ENCODE measurements at places on chromosomes 1 and 21. TPM values are rescaled to one million over a fixed set of nuclear protein-coding genes. Genes with fewer than 3 reads are reported as not detected.

HRNR gene
- total RNA-seq, result 0.24 TPM

- no peak for ATAC-seq
Measured at GRCh38 chr1:96329121-96329520, 392.5 kb upstream of the PTBP2 start.

DNA sequence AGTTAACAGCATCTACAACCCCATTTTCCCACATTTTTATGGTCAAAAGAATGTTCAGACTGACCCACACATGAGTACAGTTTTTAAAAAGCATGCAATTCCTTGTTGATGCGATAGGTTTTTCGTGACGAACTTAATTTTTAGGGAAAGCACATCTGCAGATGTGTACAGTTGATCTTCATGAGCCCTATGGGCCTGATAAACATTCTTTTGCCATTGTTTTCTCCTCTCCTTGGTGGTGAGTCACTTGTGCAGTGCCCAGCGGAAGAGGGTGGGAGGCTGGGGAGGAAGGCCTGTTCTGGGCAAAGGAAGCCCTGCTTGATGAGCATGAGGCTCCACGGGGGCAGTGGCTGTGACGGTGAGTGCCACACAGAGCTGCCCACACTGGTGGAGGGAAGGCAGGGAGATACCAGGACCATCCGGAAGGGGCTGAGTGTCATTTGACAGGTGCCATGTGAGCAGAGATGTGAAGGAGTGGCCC is 5.3 kb downstream of the ARF1 start:
- peak; percentile 7 for ATAC-seq

DNA sequence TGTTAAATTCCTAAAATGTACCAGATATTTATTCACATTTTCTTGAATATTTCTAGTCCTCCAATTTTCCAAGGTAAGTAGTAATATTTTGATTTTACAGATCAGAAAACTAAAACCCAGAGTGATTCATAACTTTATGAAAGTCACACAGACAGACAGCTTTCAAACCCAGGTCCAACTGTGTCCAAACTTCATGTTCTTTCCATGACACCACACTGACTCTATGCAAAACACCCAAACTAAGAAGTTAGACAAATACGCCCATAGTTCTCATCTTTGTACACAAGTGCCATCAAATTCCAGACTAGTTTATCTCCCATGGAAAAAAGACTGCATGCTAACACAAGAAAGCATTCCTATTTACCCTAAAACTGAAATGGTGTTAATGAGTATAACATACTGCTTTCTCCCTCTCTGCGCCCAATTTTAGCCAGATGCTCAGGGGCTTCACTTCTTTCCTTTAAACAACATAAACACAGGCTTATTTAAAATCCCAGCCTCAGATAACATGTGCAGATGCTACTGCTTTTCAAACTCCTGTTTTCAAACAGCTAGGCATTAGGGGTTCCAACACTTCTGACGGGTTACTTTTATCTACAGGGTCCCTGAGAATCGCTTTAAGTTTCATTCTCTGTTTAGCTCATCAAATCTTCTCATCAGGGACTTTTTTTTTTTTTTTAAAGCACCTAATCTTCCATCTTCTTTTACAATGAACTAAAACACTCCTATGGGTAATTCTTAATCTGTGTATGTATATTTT is 44.6 kb downstream of the WASF2 start:
- no peak for ATAC-seq

GRCh38 chr1:117036018-117036461 is 24.1 kb upstream of the TTF2 start:
- peak; percentile 76 for ATAC-seq

- no peak for ATAC-seq
Measured at GRCh38 chr21:25375675-25376074, 231.6 kb downstream of the MRPL39 start.

DNA sequence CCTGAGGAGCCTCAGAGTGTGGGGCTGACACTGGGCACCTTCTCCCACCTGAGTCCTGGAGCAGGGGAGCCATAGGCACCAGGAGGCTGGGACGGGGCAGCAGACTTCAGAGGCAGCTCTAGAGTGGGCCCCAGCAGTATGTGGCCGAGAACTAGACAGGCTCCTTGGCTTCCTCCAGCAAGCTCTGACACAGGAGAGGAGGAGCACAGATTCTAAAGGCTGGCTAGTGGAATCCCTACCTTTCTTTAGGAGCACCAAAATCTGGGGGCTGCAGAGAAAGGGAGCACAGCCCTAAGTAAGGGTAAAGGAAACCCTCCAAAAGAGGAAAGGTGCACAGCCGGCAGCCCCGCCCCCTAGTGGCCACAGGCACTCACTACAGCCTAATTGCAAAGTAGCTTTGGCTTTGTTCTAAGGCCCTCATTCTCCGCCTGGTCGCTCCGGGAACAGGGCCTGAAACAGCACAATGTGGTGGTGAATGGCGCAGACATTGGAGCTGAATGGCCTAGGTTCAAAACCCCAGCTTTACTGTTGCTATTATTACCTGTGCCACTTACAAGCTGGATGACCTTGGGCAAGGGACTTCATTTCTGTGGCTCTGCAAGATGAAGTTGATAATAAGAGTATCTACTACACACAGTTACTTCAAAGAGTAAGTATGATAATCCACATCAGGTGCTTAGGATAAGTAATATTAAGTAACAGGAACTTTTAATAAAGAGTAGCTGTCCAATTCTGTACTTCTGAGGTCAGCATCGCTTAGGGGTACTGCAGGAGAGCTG is 8.8 kb upstream of the GUCA2A start:
- ATAC-seq, result peak; percentile 67

DNA sequence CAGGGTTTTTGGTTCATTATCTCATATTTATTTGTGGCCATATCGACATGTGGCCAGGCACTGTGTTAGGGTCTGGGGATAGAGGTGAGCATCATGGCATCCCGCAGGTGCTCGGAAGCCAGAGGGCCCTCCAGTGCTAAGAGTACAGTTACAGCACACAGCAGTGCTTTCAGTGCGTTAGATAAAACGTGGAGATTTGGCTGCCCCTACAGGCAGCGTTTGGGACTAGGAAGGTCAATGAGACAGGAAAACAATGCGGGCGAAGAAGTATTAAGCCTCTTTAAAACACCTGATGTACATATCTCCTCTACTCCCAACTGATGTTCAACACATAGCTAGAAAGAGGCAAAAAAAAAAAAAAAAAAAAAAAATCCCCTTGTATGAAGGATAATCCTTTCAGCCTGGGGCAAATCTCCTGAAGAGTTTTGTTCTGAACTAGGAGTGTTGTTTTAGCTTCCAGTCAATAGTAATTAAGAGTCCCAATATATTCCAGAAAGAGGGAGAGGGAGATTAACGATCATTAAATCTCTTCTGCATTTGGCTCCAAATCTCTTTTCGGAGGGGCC is 80.1 kb downstream of the CAPZB start:
- ATAC-seq, result peak; percentile 31

DNA sequence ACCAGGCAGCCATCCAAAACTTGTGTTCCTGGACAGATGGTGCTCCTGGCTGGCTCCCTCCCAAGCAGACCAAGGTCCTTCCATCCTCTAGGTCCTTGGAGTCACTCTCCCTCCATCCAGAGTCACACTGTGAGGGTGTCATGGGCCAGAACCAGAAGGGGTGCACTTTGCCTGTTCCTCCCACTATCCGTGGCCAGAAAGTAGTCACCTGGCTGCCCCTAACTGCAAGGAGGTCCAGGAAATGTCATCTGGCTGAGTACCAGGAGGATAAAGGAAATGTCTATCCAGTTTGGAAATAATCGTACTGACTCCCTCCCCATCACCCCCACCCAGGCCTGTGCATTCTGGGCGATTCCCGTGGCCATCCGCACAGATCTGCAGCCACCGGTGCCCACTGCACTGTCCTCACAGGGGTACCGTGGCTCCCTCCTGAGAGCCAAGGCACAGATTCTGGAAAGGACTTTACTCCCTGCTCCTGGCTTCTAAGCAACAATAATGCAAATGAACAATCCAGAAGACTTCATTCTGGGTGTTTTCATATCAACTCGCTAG is 253.2 kb downstream of the NPHP4 start:
- no peak for ATAC-seq

DNA sequence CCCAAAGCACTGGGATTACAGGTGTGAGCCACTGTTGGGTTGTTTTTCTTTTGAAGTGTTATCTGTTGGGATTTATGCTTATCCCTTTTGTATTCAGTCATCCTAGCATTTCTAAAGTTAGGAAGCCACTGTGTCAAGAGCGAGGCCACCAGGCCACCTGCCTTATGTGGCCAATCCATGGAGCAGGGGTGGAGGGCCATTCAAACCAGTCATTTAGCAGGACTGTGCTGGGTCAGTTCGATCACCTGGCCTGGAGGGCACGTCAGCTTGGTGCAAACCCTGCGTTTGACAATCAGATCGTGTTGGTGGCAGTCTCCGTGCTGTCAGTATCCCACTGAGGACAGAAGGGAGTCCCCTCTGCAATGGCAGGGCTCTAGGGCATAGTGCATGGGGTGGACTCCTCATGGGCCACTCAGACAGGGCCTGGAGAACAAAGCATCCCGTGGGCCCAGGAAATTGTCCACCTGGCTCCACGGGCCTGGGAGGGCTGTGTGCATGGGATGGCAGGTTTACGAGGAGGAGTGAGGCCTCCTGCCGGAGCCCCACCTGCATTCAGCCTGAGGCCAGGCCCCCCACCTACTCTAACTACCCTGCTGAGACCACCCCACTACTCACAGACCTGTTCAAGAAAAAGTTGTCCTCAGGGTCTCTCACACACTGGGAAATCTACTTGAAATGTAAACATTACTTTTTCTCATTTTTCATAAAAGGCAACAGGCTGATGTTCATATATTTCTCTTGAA is 242.3 kb downstream of the SDCCAG8 start:
- ATAC-seq, result no peak

C1orf56 gene
- 8.1 TPM for total RNA-seq

DNA sequence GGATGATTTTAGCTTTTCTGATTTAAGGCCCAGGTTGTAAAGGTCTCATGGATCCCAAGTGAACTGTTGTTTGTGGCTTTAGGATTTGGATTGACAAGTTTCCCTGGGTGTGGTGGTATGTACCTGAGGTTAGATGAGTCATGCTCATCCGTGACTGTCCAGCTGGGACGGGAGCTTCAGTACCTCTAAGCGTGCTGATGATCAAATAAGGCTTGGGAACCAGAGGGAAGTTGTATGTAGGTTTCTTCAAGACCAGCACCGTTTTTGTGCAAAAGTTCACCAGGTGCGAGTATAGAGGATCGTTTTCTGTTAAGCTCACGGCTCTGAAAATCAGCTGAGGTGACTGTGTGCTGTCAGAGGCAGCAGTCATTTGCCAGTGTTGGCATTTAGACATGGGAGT is 19.8 kb downstream of the PLA2G2E start:
- ATAC-seq, result no peak

DNA sequence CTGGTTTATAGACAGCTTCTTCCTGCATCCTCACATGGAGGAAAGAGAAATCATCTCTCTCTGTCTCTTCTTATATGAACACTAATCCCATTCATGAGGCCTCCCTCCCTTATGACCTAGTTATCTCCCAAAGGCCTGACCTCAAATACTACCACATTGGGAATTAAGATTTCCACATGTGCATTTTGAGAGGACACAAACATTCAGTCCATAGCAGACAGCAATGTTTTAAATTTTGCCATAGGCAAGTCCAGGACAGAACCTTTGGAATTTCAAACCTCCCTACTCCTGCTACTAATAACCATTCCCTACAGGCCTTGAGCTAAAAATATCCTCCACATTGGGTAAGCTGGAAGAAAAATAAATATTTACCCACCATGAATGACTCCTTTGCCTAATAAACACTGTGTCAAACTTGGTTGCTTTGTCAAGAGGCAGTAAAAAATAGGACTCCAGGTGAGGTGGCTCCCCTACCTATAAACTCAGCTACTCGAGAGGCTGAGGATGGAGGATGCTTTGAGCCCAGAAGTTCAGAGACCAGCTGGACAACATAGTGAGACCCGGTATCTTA is 113.7 kb downstream of the ZNF281 start:
- no peak for ATAC-seq

GRCh38 chr1:230495076-230495475 is 68.9 kb upstream of the PGBD5 start:
- ATAC-seq, result no peak

MPL gene
- total RNA-seq, result not detected

- ATAC-seq, result no peak
Measured at GRCh38 chr21:14900058-14900457, 164.7 kb downstream of the NRIP1 start.

GRCh38 chr1:3419415-3420204 is 34.9 kb upstream of the ARHGEF16 start:
- no peak for ATAC-seq

- ATAC-seq, result no peak
Measured at GRCh38 chr1:86938855-86939254, 24.4 kb downstream of the HS2ST1 start.

DNA sequence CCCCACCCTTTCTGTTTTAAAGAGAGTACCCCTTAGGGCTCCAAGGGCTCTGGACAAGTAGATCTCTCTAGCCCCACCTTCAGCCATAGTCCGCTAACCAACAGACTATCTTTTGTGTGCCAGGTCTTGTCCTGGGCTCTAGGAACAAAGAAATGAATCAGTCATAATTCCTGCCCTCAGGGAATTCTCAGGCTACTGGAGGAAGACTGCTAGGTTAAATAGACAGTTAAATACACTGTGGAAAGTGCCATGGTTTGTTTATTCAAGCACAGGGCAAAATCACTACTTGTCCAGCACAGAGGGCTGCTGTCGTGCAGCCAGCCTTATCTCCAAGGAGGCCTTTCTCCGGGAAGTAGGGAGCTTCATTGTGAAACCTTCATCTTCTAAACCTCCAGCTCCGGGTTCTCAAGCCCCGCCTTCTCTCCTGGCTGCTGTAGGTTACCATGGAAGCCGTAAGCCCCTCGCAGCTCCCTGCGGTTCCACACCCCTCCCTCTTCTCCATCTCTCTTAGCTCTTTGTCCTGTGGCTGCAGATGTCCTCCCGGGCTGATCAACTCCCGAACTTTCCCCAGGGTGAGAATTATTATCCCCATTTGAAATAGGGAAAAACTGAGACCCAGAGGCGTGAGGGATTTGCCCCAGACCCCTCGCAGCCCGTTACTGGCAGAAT is 29.8 kb downstream of the SHISAL2A start:
- ATAC-seq, result peak; percentile 64

CSF1 gene
- 19.2 TPM for total RNA-seq

GRCh38 chr1:87869567-87869966 is 540.9 kb downstream of the LMO4 start:
- ATAC-seq, result no peak

NSUN4 gene
- 22.4 TPM for total RNA-seq

DNA sequence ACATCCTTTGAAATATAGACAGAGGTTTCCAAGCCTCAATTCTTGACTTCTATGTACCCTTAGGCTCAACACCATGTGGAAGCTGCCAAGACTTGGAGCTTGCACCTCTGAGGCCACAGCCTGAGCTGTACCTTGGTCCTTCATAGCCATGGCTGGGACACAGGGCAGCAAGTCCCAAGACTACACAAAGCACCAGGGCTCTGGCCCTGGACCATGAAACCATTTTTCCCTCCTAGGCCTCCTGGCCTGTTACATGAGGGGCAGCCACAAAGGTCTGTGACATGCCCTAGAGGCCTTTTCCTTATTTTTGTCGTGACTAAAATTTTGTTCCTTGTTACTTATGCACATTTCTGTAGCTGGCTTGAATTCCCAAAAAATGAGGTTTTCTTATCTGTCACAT is 953.1 kb upstream of the ADGRL4 start:
- no peak for ATAC-seq

ANXA9 gene
- 1.9 TPM for total RNA-seq

GRCh38 chr1:68231627-68232288 is 565 bp downstream of the WLS start:
- ATAC-seq, result peak; percentile 61

All from motor neuron (in vitro differentiated cells).